ENCODE measurements at places on chromosomes 7 and 10. TPM values are rescaled to one million over a fixed set of nuclear protein-coding genes. Genes with fewer than 3 reads are reported as not detected.

DNA sequence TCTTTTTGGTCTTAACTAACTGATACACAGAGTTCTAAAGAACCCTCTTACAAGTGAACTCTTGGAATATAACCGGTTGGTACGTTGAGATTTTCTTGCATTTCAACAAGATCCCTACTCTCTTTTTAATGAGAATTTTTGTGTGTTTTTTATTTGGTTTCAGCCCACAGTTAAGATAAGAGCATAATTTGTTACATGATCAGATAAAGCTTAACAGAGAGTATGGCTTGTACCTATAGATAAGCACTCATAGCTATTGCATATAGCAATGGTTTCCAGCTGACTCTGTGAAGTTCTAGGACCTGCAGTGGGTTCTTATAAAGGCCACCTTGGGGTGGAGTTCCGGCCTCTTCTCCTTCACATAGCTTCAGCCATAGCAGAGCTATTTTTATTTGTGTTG lies 143.3 kb downstream of the SNX10 start:
- no peak for DNase-seq

GRCh38 chr10:78388331-78389050 lies 354.8 kb downstream of the RPS24 start:
- no peak for DNase-seq

- DNase-seq, result no peak
Observed at GRCh38 chr10:103574097-103575061, 80.9 kb downstream of the NEURL1 start.

DNA sequence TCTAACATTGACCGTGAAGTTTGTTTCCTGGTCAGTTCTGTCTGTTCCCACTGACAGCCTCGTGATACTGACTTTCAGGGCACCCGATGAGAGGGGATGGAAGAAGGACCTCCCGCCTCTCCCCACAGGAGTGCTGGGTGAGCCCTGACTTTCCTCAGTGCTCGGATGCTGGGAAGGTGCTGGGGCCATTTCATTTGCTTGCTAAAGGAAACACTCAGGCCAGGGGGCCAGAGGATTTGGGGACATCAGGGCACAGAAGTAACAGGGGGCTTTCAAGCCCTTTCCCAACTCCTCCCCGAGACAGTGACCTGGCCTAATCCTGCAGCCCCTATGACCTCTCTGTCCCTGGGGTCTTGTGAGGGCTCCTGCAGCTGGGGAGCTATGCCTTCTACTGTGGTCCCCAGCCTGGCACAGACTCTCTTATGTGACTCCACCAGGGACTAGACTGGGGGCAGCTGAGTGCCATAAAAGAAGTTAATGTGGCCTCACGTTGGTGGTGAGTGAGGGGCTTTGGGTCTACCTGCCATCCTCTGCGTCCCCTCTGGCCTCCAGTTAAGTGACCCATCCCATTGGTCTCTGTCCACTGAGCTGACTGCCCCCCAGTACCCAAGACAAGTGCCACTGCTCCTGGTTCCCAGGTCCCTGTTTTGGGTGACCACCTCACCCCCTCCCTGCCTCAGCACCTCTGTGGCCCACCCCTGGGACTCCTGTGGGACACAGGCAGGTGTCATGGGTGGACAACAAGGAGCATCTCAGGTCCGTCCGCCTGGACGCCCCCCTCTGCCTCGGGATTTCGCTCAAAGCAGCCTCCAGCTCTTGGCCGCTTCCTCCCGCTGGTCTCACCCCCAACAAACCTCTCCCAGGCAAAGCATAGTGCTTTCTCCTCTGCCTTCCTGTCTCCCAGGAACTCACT lies 33.4 kb upstream of the HSPA12A start:
- no peak for DNase-seq

CPA4 gene
- 723 TPM for total RNA-seq

Data from M059J (cell line).